ENCODE measurements at places on chromosomes 5 and 9.
A peak's percentile ranks its signal among the peaks of the same experiment; 100 is the strongest.

- no peak for DNase-seq
These were observed 18.0 kb upstream of the CDC23 start for GRCh38 chr5:138230981-138231589.

DNA sequence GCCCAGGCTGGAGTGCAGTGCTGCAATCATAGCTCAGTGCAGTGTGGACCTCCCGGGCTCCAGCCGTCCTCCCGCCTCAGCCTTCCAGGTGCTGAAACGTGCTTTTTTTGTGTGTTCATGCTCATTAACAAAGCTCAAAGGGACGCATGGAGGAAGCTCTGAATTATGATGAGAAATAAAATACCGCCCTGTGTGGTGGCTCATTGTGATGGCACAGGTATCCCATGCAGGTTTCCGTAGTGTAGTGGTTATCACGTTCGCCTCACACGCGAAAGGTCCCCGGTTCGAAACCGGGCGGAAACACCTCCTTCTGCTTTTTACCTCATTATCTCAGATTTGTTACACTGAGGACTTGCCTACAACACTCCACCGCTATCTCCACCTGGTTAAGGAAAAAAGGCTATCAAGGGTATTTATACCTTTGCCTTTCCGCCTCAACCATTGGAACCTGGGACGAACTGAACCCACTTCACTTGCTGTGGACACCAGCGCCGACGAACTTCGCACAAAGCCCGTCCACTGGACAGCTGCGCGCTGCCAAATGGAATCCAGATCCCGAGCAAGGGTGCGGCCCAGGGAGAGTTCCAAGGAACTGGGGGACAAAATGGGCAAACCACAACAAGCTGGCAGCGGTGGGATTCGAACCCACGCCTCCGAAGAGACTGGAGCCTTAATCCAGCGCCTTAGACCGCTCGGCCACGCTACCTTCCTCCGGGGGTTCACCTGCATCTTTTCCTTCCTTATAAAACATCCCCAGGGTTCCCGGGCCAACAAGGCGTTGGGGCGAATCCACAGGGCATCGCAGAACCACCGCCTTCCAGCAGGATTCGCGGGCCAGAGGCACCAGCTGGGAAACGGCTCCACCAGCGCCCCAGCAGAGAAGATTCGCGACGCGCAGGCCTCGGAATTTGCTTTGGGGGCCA, 26.3 kb downstream of the OR2V2 start:
- peak; percentile 44 for DNase-seq

- no peak for DNase-seq
These were observed 100.1 kb downstream of the PLPPR1 start for GRCh38 chr9:101128623-101129022.

GRCh38 chr9:21320465-21320864, 14.7 kb downstream of the KLHL9 start:
- no peak for DNase-seq

DNA sequence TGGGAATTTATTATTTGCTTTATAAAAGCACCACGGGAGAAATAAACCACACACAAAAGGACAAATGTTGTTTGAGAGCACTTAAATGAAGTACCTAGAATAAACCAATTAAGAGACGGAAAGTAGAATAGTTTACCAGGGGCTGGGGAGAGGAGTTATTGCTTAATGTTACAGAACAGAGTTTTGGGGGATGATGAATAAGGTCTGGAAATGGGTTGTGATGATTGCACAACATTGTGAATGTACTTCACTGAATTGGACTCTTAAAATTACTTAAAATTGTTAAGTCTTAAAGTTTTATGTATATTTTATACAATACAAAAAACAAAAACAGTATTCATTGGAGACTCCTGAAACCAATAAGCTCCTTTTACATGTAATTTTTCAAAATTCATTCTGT, 1.5 kb downstream of the ZBTB43 start:
- no peak for DNase-seq

GRCh38 chr5:177997319-177997670, 1.3 kb upstream of the PROP1 start:
- DNase-seq, result no peak

DNA sequence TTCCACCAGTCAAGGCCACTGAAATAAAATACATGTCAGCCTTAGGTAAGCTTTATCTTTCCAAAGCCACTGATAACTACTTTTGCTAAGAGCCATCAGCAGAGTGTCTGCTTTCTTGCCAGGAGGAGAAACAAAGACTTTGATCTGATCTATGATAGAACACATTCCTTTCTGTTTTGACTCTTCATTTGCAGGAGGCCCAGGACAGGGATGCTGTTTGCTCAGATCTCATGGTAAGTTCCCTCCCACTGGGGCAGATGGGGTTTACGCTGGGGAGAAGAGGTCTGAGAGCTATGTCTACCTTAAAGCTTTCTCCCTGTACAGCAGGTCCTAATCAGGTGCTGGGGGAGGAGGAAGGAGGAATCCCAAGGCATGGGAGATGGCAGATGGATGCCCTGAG, 497.6 kb downstream of the NTRK2 start:
- no peak for DNase-seq

GRCh38 chr9:111078391-111079038, 40.2 kb upstream of the LPAR1 start:
- peak; percentile 7 for DNase-seq

DNA sequence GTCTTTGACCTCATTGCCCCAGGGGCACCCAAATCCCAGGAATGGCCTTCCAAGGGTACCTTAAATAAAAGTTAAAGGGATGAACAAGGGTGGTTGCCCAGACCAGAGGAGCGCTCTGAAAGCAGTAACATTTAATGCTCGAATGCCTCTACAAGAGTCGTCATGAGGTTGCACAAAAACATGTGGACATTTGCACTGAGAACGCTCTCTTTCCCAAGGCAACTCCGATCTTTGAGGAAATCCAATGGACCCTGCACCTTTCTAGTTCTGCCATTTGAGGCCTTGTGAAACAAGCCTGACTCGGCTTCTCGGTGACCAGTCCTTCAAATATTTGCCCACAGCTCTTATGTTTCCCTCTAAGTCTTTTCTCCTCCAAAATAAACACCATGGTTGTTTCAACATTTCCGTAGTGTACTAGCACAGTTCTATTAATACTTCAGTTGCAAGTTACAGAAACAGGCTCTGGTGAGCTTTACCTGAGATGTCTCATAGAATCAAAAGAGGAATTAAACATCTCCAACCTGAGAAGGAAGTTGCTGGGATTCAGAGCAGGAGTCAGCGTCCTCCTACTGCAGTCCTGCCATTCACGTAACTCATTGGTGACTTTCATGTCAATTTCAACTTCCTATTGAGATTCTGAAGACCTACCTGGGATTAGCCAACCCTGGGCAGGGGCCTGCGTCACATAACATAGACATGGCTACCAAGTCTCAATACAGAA, 168.8 kb upstream of the RAI14 start:
- no peak for DNase-seq

- DNase-seq, result no peak
These were observed 176.6 kb downstream of the CACNA1B start for GRCh38 chr9:138053996-138054752.

- peak; percentile 54 for DNase-seq
These were observed 99.9 kb downstream of the GTF3C4 start for GRCh38 chr9:132769906-132770769.

DNA sequence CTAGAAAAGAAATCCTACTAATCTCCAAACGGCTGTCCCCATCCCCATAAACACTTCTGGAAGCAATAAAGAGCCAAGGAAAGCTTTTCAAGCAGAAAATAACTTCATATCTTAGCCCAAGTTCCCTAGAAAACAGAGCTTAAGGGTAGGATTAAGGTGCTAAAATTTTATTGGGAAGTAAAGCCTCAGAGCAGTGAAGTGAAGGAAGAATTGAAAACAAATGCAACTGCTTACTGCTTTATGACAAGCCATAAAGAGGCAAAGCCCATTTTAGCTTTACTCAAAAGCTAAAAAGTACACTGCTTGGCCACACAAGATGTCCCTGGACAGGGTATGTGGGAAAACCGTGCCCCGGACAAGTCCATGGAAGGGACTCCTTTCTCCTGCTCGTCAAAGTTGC, 59.7 kb downstream of the APTX start:
- DNase-seq, result no peak

GRCh38 chr9:9819886-9820285, 792.9 kb downstream of the PTPRD start:
- DNase-seq, result no peak

- DNase-seq, result no peak
These were observed 15.9 kb upstream of the CDKN2AIPNL start for GRCh38 chr5:134427540-134428041.

DNA sequence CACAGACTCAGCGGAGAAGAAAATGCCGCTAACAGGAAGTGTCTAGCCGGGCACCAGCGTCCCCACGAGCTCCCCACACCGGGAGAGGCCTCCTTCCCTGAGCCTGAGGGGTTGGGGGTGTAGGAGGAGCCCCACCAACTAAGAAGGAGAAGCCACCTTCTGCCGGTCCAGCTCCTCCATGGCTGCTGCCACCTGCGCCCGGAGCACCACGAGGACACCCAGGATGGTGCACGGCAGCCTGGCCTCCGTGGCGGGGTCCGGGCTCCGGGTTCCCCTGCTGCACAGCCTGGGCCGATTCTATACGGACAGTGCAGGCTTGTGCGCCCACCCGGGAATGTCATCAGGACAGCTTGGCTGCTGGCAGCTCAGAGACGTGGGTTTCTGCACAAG, 297 bp downstream of the LCN8 start:
- DNase-seq, result no peak

DNA sequence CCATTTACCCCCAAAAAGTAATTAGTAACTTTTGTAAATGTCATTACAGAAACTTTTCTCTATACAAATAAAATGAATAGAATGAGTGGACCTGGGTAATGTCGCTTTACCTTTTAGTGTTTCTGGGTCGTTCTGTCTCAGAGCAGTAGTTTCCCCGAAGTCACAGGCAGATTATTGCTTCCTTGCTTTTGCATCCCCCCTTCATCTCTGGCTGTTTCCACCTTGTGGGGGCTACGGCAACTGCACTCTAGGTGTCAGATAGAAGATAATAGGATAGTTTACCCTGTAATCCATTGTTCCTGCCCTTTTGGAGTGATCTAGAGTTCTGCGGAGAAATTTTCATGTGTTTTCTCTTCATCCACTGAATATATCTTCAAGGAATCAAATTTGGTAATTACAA, 68.7 kb downstream of the PRR16 start:
- no peak for DNase-seq

DNA sequence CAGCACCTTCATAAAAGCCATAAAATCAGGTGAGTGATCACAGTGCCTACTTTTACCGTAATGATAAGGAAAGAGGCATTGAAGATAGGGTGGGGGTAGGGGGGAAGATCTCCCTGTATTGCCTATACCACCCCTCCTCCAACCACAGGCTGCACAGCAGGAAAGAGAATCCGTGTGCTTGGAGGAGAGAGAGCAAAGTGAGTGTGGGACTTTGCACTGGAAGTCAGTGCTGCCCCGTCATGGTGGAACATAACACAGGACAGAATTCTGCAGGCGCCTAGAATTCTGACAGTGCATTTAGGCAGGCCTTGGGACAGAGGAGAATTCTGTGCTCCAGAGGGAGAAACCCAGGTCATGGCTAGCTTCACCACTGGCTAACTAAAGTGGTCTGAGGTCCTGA, 3.5 kb upstream of the C5 start:
- no peak for DNase-seq

GRCh38 chr9:115494393-115494792, 376.4 kb upstream of the TNC start:
- no peak for DNase-seq

GRCh38 chr5:132766020-132766805, 10.8 kb downstream of the SEPTIN8 start:
- DNase-seq, result no peak

DNA sequence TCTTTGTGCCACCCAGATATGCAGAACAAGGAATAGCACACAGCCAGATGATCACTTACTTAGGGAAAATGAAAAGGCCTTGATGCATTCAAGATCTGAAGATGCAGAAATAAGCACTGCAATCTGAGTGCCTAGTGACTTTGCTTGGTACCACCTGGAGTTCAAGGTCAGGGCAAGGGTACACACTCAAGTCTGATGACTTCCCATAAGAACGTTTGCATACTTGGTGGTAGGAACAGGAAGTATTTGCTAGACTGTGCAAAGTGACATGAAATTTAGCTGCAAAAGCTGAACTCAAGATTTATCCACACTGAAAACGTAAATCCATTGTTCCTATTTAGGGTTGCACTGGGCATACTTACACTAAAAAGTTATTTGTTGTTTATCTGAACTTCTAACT, 177.1 kb downstream of the PIK3R1 start:
- no peak for DNase-seq

DNA sequence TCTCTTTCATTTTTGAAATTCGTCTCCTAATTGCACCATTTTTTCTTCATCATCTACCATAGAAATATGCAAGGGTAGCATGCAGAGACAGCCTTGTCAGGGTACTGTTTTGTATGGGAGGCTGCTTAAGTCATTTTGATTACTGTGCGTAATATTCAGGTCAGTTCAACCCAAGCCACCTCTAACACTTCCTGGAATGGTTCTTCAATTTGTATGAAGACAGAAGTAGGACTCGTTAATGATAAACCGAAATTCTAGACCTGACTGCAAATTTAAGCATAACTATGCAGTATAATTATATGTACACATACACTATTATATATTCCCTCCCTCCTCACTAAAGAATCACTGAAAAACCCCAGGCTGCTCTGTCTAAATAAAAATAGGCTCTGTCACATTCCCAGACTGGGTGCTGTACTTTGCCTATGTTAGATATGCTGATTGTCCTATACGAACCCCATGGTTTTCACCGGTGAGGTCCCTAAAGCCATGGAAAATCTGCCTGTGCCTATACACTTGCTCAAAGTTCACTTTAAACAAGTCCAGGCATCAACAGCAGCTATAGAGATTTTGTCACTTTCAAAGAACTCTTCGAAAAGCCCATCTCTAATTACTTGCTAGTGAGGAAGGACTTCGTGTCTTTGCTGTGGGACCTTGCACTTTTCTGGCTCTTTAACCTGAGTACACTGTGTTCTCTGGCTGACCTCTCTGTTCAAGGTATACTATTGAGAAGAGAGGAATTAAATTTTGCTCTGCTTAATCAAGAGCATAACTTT, 352.1 kb upstream of the CD180 start:
- DNase-seq, result no peak

DNA sequence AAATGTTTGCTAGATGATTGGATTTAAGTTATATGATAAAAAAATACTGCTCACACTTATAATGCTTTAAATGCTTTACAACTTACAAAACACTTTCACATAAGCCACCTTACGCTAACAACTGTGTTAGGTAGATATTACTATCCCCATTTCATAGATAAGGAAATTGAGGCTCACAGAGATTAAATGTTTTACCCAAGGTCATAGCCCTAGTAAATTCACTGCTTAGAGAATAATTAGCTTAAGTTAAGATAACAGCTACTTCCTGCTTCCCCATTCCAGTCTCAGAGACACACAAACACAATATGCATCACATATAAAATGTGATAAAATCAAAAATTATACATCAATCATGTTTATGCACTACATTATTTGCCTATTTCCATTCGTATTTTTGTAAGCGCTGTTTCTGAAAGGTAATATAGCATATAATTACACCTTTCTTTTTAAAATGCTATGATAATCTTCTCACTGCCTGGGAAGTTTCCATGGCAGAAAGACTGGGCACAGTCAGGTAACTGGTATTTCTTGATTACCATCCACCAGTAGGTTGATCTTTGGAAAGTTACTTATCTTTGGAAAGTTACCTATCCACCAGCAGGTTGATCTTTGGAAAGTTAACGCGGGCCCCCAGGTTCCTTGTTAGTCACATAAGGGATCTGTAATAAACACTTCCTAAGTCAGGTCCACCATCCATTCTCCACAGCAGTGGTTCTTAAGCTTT, 101.1 kb downstream of the NFIB start:
- no peak for DNase-seq

GRCh38 chr5:143129910-143130612, 273.4 kb downstream of the NR3C1 start:
- DNase-seq, result no peak
